Right ventricle myocardium superior (tissue), 1 donor: ENCODE measurements at places on chromosomes 4 and X. TPM values are rescaled to one million over a fixed set of nuclear protein-coding genes. Genes with fewer than 3 reads are reported as not detected.

The SLC7A11 gene
- 0.08 TPM for total RNA-seq

The KCND1 gene
- 0.38 TPM for total RNA-seq

The TXK gene
- 0.43 TPM for total RNA-seq

The BST1 gene
- total RNA-seq = 2.6 TPM

The IDH3G gene
- 76.9 TPM for total RNA-seq

The ZNF674 gene
- 2.7 TPM for total RNA-seq

The ATP1B4 gene
- total RNA-seq = not detected

The HSFX4 gene
- not detected for total RNA-seq

The CITED1 gene
- total RNA-seq = not detected

The HS3ST1 gene
- 1.2 TPM for total RNA-seq

The LANCL3 gene
- 0.05 TPM for total RNA-seq
